ENCODE measurements at places on chromosomes 5 and 9.

- peak; percentile 40 for DNase-seq
Measured at GRCh38 chr9:90870621-90871326, 69.2 kb downstream of the SYK start.

DNA sequence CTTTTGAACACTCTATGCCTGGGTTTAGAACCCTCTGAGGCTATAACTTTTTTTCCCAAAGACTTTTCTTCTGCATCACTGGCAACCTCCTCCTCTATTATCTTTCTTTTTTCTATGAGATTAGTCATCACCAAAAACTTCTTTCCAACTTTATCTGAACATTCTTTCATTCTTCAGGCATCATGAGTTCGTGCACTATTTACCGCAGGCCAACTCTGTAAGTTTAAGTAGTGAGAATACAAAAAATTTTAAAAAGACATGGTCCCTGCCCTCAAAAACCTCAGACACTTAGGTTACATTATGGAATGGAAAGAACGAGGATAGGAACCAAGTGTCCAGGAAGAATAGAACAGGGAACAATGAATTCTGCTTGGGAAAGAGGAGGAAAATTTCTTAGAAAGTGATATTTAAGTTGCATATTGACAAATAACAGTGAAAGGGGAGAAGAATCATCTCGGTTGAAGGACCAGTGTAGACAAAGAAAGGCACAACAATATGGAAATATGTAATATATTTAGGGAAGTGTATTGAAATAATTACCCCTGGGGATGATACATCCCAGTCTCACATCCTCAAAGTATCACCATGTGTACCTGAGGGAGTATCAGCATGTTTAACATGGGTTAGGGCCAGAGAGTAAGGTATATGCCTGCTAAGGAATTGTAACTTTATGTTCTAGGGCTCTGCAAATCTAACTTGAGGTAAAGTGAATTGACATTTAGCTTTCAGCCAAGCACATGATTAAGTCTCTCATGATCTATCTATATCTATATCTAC is 196.5 kb upstream of the NREP start:
- peak; percentile 93 for DNase-seq

- peak; percentile 97 for DNase-seq
Measured at GRCh38 chr5:95861221-95861863, 38.8 kb upstream of the GLRX start.

GRCh38 chr5:32099486-32100035 is 74.6 kb downstream of the GOLPH3 start:
- no peak for DNase-seq

DNA sequence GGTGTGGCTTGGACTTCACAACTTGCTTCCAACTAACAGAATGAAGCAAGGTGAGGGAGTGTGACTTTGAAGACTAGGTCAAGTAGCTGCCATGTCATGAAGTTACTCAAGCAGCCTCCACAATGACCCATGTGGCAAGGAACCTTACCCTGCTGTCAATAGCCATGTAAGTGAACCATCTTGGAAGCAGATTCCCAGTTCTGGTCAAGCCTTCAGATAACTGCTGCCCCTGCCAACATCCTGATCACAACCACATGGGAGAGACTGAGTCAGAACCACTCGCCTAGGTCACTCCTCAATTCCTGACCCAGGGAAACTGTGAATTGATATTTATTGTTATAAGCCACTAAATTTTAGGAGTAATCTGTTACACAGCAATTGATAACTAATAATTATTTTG is 10.9 kb downstream of the ZCCHC10 start:
- DNase-seq: no peak

- DNase-seq: peak; percentile 58
Measured at GRCh38 chr9:5587024-5587423, 41.9 kb upstream of the RIC1 start.

GRCh38 chr5:168765551-168766425 is 186.6 kb upstream of the PANK3 start:
- peak; percentile 5 for DNase-seq

- DNase-seq: no peak
Measured at GRCh38 chr5:65954200-65954599, 27.8 kb downstream of the ERBIN start.

DNA sequence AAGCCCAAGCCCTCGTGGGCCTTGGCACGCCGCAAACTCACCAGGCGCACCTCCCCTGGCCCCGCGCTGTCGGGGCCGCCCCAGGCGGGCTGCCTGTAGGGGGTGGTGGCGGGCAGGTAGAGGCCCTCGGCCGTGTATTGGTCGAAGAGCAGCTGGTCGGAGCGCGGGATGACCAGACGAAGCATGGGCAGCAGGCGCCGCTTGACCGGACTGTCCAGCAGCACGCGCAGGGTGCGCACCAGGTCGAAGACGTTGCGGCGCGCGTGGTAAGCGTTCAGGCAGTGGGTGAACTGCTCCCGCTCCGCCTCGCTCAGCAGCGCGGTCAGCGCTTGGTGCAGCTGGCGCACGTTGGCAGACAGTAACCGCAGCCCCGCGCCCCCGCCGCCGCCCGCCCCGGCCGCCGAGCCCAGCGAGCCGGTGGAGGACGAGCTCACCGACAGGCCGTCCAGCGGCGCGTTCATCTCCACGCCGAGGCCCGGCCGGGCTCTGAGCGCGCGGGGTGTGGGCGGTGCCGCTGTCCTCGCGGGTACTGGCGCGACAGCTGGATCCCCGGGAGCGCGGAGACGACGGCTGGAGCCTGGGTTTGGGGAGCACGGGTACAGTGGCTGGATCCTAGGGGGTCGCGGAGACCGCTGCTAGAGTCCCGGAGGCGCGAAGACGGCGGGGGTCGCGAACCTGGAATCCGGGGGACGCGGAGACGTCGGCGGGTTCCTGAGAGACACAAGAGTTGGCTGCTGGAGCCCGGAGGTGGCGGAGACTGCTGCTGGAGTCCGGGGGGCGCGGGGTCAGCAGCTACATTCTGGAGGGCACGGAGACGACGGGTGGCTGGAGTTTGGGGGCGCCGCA is 709 bp downstream of the WHRN start:
- DNase-seq: peak; percentile 29

GRCh38 chr5:124439609-124440008 is 306.8 kb downstream of the ZNF608 start:
- no peak for DNase-seq

- no peak for DNase-seq
Measured at GRCh38 chr9:136626740-136627642, 35.7 kb upstream of the EGFL7 start.

DNA sequence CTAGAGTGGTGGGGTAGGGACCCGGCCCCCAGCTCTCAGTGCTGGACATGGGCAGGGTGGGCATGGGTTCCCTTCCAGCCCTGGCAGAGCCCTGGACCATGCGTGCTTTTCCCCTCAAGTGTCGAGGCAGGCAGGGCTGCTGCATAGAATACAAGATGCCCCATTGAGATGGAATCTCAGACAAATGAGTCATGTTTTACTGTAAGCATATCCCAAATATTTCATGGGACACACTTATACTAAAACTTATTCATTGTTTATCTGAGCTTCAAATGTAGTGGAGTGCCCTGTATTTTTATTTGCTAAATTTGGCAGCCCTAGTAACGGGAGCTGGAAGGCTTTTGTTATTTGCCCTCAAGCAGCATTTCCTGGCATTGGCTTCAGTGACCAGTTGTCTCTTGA is 3.2 kb upstream of the RNU6ATAC start:
- peak; percentile 54 for DNase-seq

- DNase-seq: no peak
Measured at GRCh38 chr5:56432321-56432720, 199.2 kb upstream of the ANKRD55 start.

DNA sequence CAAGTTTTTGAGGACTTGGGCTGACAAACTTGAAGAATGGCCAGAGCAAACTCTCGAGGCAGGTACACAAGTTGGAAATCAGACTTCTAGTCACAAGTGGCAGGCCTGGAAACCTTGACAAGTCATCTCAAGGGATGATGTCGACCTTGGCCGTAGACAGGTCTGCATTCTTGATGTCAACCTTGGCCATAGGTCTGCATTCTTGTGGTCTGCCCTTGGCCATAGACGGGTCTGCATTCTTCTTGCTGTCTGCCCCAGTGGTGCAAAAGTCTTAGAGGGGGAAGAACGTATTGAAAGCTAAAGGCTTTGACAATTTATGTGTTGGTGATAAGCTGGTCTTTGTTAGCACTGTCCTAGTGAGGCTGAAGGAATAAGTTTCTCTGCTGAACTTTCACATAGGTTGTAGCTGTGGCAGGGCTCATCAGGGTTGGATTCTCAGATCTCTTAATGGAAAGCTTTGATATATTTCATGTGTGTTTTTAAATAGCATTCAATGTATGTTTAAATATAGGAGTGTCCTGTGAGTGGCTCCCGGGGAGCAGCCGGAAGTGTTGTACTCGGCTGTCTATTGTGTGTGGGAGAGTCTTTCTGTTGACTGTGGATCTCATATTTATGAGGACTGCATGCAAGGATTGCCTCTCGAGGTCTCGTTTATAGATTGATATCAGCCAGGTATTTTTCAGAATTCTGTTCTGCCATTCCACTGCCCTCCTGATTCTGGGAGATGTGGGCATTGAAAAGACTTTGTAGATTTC is 27.0 kb downstream of the SUB1 start:
- peak; percentile 34 for DNase-seq

GRCh38 chr5:169736653-169737052 is 99.6 kb downstream of the DOCK2 start:
- no peak for DNase-seq

DNA sequence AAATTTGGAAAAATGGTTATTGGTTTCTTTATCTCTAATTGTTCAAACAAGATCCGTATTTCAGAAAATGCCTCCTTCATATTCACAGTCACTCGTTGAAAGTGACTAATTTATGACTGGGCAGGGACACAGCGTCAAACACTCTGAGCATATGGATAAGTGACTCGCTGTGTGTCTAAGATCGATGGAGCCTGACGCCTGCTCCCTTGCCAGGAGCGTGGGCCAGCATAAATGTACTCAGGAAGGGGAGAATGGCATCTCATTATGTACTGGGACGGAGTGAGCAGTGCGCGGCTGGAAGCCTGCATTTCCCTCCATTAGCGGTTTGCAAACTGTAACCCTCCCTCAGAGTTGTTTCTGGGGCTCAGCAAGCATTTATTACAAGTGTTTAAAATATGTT is 79.8 kb upstream of the CAST start:
- peak; percentile 52 for DNase-seq

GRCh38 chr5:60649288-60649917 is 50.6 kb downstream of the DEPDC1B start:
- DNase-seq: peak; percentile 51

DNA sequence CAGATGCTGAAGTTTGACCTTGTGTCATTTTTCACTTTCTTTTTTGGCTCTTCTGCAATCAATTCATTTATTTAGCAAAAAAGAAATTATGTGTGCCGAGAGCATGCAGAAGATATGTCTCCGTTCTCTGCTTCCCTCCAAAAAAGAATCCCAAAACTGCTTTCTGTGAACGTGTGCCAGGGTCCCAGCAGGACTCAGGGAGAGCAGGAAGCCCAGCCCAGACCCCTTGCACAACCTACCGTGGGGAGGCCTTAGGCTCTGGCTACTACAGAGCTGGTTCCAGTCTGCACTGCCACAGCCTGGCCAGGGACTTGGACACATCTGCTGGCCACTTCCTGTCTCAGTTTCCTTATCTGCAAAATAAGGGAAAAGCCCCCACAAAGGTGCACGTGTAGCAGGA is 2.4 kb downstream of the FGFR4 start:
- DNase-seq: no peak

GRCh38 chr5:4947893-4948536 is 192.1 kb upstream of the ADAMTS16 start:
- DNase-seq: no peak

DNA sequence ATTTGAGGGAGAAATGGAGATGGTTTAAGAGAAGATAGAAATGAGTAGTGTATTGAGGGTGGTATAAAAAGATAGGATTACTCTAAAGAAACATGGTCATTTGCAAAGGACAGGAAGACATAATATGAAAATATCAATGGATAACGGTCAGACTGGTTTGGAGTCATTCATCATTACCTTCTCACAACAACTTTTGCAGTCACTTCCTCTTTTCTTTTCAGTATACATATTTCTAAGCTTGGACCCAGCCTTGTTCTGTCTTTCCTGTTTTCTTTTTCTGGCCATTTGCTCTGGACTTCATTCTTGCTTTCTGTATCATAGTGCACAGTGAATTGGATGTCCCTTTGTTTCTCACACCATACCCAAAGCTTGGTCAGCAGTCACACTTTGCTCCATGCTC is 966.5 kb upstream of the TYRP1 start:
- no peak for DNase-seq

DNA sequence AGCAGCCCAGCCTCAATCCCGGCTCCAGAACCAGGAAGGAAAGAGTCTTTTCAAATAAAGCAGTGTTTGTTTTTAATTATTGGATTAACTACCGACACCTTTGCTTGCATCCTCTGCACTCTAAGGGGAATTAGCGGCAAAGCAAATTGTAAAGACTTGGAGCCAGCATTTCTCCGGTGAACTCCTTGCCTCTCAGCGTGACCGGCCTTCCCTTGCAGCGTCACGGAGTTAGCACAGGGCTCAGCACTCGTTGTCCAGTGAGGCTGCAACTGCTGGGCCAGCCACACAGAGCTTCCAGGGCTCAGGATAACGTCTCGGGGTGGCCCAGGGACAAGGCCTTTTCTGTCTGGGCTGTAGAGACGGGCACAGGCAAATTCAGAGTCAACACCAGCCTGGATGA is 180.6 kb downstream of the OLFM1 start:
- DNase-seq: no peak

- no peak for DNase-seq
Measured at GRCh38 chr5:140544986-140545385, 2.5 kb upstream of the EIF4EBP3 start.

- peak; percentile 77 for DNase-seq
Measured at GRCh38 chr5:115626445-115626823, 598 bp upstream of the TMED7 start.

DNA sequence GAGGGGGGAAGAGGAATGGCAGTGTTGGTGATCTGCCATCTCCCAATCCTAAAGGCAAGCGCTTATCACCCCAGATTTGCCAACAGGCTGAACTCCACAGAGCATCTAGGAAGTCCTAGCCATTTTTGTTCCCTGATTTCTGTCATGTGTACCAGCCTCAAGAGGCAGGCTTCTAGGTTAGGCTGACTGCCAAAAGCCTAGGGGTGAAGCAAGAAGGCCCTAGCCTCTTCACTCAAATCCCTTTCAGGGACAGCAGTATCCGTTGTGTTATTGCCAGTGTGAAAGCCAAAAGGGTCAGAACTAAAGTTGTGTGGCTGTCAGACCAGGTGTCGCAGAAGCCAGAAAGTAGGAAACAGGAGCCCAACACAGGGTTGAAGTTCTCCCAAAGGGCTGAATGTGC is 14.7 kb downstream of the IGIP start:
- no peak for DNase-seq

GRCh38 chr5:82255844-82256243 is 22.3 kb downstream of the RPS23 start:
- no peak for DNase-seq

- peak; percentile 17 for DNase-seq
Measured at GRCh38 chr5:75337366-75338021, 474 bp downstream of the HMGCR start.

- DNase-seq: peak; percentile 27
Measured at GRCh38 chr9:136619742-136620440, 42.8 kb upstream of the EGFL7 start.
